ENCODE measurements at places on chromosomes 3 and 15.

DNA sequence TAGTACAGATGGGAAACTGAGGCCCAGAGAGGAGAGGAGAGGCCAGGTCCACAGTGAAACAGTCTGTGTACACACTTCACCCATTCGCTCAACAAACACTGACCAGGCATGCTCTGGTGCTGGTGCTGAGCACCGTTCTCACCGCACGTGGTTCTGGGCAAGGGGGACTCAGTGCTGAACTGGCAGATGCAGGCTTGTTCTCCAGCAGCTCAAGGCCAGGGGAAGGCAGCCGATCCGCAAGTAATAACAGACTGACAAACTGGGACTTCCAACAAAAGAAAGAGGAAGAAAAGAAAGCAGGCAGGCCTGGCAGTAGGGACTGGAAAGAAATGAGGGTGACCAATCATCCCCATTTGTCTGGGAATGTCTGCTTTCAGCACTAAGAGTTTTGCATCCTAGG is 25.6 kb upstream of the LINGO1 start:
- DNase-seq, result no peak

DNA sequence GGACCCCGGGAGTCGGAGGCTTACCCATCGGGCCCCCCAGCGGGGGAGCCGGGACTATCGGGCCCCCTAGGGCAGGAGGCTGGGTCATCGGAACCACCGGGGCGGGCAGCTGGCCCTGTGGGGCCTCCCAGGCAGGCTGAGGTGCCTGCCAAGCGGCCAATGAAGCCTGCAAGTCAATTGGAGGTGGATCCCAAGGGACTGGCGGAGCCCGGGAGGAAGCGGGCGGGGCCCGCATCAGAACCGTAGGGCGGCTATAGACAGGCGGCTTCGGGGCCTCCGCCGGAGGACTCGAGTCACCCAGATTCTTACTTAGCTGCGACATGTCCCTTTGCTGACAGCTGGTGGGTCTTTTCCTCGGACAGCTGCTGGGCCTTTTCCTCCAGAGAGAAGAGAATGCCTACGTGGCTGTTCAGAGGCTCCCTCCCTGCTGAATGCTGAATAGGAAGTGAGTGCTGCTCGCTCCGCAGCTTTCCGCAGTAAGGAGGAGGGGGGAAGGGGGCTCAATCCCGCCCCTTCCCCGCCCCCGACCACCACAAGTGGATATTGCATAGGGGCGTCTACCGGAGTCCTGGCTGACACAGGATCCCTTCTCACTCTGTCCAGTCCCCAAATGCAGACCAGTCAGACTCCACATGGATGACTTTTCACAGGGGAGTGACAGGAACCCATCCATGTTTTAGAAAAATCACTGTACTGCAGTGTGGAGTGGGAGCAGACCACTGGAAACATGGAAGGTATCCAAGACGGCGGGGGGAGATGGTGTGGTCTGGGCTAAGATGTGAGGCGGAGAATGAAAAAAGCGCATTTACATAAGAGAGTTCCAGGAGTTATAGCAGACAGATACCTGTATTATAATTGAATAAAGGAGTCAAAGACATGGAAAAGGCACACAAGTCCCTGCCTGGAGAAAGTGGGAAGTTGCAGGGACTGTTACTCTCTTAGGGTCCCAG is at the start of gene MAGEL2:
TSS of gene MAGEL2 (minus strand) at position 447 of the 950 bp plus-strand sequence. CDS start at position 322, 125 bp downstream.
- no peak for DNase-seq

DNA sequence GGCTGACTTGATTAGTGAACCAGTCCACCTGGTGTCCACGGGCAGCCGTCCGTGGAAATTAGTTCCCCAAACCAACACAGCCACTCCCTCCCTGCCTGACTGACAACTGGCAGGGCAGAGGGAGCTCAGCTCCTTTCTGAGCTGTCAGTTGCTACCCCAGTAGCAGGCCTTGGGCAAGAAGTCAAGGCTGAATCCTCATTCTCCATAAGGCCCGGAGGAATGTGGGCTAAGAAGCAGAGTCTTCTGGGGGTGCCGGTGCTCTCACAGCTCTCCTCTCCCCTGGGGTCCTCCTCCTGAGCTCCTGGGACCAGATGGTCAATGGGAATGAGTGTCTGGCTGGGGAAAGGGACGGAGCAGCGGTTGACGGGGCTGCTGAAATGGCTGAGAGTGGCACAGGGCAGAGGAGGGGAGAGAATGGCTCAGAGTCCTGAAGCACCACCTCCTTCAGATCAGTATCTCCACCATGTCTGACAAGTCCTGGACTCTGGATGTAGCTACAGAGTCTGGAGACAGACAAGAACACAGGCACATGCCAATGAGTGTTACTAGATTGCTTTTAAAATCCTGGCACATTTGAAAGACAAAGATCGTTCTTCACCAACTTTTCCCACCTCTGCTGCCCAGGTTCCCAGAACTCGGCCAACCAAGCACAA is 16.9 kb downstream of the AMOTL2 start:
- DNase-seq, result no peak

DNA sequence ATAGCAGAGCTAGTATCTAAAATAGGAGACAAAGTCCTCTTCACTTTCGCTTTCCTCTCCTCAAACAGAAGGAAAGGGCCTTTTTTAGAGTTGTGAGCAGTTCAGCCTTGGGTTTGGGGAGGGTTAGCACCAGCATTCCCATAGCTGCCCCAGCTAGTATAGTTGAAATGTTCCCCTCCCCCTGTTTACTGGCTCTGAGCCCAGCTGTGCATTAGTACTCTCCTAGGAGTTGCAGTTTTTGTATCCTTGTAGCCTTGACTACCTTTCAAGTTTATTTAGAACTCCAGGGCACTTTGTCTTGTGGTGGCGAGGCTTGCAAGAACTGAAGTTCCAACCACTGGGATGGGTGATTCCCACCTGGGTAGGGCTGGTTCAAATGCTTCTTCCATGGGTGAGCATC is 245.1 kb upstream of the NAALADL2 start:
- no peak for DNase-seq

DNA sequence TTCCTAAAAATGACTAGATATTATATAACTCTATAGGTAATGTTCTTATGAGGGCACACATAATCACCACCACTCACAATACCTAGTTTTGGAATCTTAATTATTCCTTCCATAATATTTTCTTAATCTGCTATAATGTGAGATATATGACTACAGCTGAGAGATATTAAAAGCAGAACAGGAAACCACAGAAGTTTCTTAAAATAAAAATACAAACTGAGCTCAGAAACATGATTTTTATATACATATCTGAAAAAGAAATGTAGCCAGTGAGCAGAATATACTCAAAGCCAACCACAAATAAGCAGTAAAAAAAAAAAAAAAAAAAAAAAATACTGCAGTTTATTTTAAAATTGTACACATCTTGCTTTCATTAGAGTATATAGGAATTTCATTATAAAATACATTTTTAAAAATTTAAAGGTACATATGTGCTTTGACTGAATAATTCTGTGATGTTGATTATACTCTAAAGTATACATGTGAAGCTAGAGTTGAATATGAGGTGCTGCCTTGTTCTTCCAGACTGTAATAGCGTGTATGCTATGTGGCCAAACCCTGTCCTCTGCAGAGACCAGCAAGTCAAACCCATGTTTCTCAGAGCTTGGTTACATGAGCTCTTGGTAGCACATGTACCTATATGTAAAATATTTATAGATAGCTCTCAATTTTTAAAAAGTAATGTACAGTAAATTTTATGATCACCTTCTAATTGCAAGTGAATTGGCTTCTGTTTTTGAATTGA is 175.0 kb downstream of the UBE2E2 start:
- no peak for DNase-seq

DNA sequence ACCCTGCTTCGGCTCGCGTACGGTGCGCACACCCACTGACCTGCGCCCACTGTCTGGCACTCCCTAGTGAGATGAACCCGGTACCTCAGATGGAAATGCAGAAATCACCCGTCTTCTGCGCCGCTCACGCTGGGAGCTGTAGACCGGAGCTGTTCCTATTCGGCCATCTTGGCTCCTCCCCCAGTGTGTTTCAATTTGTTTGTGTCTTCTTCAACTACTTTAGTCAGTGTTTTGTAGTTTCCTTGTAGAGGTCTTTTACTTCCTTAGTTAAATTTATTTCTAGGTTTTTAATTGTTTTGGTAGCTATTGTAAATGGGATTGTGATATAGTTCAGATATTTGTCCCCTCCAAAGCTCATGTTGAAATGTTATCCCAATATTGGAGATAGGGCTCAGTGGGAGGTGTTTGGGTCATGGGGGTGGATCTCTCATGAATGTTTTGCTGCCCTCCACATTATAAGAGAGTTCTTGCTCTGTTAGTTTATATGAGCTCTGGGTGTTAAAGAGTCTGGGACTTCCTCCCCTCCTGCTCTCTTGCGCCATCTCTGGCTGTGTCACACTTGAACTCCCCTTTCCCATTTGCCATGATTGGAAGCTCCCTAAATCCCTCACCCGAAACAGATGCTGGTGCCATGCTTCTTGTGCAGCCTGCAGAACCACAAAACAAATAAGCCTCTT is 304.4 kb downstream of the DOCK3 start:
- DNase-seq, result no peak

GRCh38 chr3:188185717-188186251 is 31.8 kb downstream of the LPP start:
- DNase-seq, result no peak

GRCh38 chr15:85532689-85533088 is 152.3 kb downstream of the AKAP13 start:
- DNase-seq, result no peak

DNA sequence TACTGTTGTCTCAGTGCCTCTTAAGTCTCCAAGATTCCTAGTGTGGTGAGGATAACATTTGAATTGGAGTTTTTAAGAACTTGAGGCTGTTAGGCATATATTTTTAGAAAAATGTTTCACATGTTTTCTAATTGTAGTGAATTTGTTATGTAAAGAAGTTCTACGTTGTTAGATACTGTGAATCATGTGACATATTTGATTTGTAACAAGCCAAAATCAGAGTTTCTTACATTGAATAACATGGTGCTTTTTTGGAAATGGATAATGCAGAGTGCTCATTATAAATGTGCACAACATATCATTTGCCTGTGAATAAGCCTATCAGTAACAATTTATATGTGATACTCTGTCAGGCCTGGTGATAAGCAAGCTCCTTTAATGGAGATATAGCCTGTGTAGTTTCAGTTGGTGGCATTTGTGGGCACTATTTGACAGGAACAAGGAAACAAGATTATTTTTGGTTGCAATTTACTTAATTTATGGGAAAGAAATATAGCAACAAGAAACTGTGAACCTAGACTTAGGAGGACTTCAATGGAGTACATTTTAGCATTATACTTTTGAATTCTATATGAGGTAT is 328.8 kb downstream of the ARPP21 start:
- DNase-seq, result no peak

GRCh38 chr3:36232797-36233489 is 147.4 kb upstream of the STAC start:
- no peak for DNase-seq

DNA sequence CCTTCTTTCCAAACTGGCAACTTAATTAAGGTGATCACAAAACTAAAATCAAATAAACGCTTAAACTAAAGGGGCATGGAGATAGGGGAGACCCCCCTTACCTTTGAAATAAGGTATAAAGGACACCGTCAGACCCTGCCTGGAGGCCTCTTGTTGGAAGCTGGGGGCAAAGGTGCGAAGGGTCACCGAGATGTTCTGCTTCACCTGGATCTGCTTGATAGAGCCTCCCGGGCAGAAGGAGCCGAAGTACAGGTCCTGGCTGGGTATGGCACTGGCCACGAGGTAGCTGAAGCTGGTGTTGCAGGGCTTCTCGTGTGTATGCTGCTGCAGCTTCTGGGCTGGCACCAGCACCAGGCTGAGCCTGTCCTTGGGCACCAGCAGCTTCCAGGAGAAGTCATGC is 53.0 kb downstream of the CDCP1 start:
- DNase-seq, result no peak

- no peak for DNase-seq
These were observed 524.9 kb downstream of the RBMS3 start for GRCh38 chr3:29805757-29806156.
